ENCODE measurements at places on chromosomes 3 and 15. TPM values are rescaled to one million over a fixed set of nuclear protein-coding genes. Genes with fewer than 3 reads are reported as not detected.

- DNase-seq, result no peak
- no peaks in the 10 kb centered on the region for H3K36me3 ChIP-seq
- H3K27ac ChIP-seq, result peak overlapping the region; percentile 78
- H3K4me1 ChIP-seq, result peaks cover 27% of the 10 kb centered on the region
- H3K4me3 ChIP-seq, result peak overlapping the region; percentile 92
- peaks cover 2% of the 10 kb centered on the region for H3K27me3 ChIP-seq
These were observed 593 bp downstream of the TMOD2 start for GRCh38 chr15:51751697-51752683.

GRCh38 chr15:39782441-39783138, at the start of gene FSIP1:
Gene FSIP1 (minus strand): TSS chr15:39782841. CDS start chr15:39776524, 6,317 bp downstream.
- peak within 1 kb of the TSS; percentile 94 for H3K4me3 ChIP-seq
- H3K4me1 ChIP-seq, result peaks cover 44% of the 10 kb centered on the region
- DNase-seq, result peak; percentile 91
- no peaks in the 10 kb centered on the region for H3K27me3 ChIP-seq
- H3K27ac ChIP-seq, result peak within 1 kb of the TSS; percentile 88

GRCh38 chr3:147395899-147396711, 10.2 kb downstream of the ZIC4 start:
- H3K27me3 ChIP-seq, result peaks cover 71% of the 10 kb centered on the region
- H3K27ac ChIP-seq, result no peak overlapping the region
- H3K36me3 ChIP-seq, result peaks cover 4% of the 10 kb centered on the region
- H3K4me3 ChIP-seq, result no peak overlapping the region
- H3K4me1 ChIP-seq, result peaks cover 2% of the 10 kb centered on the region

DNA sequence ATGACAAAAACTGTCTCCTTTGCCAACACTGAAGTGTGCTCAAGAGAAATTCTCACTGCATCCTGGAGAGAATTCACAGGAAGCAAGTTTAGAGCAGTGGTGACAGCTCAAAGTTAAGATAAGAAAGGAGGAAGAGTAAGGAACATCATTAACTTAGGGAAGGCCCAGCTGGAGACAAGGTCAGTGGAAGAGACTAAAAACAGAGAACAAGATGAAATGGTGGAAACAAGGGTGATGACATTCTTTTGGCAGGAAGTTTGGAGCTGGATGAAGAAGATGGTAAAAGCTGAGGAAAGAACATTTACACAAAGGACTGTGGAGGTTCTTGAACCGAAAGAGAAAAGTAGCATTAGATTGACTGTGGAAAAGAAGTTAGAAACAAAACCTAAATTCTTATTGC, 6.7 kb upstream of the SUCLG2 start:
- no peak overlapping the region for H3K4me3 ChIP-seq
- no peaks in the 10 kb centered on the region for H3K27me3 ChIP-seq
- no peaks in the 10 kb centered on the region for H3K36me3 ChIP-seq
- H3K4me1 ChIP-seq, result peaks cover 52% of the 10 kb centered on the region
- no peak for DNase-seq

DNA sequence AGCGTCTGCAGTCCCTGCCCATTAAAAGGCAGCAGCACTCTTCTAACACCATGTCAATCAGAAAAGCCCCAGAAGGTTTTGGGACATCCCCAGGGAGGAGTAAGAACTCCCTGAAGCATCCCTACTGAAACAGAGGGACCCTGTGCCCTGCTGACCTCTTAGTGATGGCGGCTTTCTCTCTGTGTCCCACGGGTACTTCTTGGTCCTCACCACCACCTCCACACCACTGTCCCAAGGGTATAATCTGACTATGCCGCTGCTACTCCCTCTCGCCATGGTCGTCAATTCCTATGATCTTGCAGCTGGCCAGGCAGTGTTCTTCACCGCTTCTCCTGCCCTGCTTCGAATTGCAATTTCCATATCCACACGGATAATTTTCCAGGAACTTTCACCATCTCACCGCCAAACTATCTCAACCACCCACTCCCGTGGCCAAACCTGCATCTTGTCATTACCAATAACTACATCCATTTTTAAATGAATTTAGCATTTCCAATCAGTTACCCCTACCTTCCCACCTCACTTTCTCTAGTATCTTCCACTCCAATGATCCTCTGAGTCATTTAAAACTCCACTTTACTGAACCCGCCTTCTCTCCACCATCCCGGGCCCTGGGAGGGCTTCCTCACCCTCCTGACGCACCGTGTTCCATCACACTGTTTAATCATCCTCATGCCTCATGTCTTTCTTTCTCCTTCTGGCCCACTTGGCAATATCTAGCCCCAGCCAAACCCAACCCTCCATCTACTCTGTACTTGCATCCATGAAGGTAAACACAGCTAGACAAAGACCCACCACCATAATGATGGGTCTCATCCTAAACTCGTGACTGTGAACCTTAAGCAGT, 23.7 kb downstream of the PRR23E start:
- peaks cover 5% of the 10 kb centered on the region for H3K4me1 ChIP-seq
- no peaks in the 10 kb centered on the region for H3K36me3 ChIP-seq
- no peak for DNase-seq
- H3K27me3 ChIP-seq, result peaks cover 19% of the 10 kb centered on the region
- no peak overlapping the region for H3K4me3 ChIP-seq

- peaks cover 16% of the 10 kb centered on the region for H3K36me3 ChIP-seq
- H3K4me1 ChIP-seq, result no peaks in the 10 kb centered on the region
- H3K27ac ChIP-seq, result no peak overlapping the region
- peaks cover 12% of the 10 kb centered on the region for H3K27me3 ChIP-seq
These were observed 42.3 kb upstream of the CORO2B start for GRCh38 chr15:68536331-68537095.

DNA sequence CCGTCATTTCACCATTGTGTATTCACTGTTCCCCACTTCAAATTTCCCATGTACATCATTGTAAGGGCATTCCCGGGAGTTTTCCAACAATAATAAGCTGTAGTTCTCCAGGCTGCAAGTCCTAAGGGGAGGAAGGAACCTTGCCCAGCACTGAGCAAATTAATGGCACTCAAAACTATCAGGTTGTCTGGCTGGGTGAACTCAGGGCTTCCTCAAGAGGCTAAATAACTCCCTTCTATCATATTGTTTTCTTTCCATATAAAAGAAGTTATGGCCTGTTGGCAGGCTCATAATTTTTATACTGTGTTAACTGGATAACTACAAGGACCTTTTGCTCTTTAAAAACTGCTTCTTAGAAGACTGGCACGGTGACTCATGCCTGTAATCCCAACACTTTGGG, 71.4 kb downstream of the SEMA6D start:
- H3K27ac ChIP-seq, result no peak overlapping the region
- no peaks in the 10 kb centered on the region for H3K4me1 ChIP-seq
- no peak overlapping the region for H3K4me3 ChIP-seq
- no peaks in the 10 kb centered on the region for H3K27me3 ChIP-seq

GRCh38 chr15:81363718-81364500, 10.1 kb downstream of the TMC3 start:
- no peak overlapping the region for H3K4me3 ChIP-seq
- no peak for DNase-seq
- peaks cover 16% of the 10 kb centered on the region for H3K36me3 ChIP-seq

DNA sequence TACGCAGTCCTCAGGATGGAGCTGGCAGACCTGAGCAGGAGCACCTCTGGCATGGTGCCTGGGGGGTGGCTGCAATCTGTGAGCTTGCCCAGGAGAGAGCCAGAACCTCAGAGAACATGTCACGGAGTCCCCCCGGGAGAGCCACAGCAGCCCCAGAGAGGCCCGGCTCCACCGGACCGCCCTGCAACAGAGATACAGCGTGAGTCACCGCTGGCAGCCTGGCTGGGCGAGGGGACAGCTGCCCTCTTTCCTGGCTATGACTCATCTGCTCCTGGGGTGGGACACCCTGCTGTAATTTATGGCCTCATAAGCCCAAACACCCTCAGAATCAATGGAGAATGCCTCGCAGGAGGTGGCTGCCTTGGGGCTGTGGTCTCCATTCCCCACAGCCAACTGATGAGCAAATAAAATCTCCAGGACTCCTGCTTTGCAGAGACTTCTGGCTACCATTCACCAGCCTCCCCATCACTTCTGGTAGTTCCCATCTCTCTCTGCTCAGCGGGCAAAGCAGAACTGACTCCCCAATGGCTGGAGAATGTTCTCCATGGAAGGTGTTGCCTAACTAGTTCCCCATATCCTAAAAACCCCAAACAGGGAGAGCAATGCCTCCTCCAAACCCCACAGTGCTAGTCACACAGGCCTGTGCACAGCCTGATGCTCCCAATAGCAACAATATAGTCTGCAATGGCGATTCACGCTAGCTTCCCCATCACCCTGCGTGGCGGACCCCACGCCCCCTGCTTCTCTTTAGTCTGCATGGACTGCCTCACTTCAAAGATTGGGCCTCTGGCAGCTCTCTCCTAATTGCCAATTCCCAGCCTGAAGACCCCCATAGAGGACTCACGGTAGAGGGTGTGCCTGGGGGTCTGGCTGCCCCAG, 21.6 kb downstream of the ACSBG1 start:
- H3K4me1 ChIP-seq, result no peaks in the 10 kb centered on the region
- no peaks in the 10 kb centered on the region for H3K36me3 ChIP-seq
- no peak overlapping the region for H3K27ac ChIP-seq

DNA sequence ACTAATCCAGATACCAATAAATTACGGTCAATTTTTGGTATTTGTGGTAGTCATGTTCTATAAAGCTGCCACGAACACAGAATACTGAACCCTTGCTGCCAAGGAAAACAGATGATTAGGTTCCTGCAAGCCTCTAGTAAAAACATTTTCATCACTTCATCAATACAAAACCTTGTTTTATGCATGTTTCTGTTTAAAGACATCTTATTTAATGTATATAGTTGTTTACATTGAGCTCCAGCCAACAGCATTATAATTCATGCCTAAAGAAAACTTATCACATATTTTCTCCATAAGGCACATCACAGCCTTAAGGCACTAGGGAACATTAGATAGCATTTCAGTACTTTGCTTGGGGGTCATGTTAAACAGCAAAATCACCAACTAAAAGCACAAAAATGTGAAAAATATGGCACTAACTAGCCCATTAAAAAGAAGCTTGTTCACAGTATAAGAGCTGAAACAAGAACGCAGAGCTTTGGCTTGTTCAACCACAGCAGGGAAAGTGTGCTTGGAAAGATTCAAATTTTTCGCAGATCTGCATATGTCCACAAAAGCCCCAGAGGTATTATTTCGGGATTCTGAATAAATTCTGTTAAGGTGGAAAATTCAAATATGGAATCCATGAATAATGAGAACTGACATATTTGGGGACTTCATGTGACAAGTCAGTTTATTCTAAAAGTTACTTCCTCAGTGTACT, 27.7 kb downstream of the POLQ start:
- DNase-seq, result no peak
- H3K4me3 ChIP-seq, result no peak overlapping the region
- H3K36me3 ChIP-seq, result no peaks in the 10 kb centered on the region

DNA sequence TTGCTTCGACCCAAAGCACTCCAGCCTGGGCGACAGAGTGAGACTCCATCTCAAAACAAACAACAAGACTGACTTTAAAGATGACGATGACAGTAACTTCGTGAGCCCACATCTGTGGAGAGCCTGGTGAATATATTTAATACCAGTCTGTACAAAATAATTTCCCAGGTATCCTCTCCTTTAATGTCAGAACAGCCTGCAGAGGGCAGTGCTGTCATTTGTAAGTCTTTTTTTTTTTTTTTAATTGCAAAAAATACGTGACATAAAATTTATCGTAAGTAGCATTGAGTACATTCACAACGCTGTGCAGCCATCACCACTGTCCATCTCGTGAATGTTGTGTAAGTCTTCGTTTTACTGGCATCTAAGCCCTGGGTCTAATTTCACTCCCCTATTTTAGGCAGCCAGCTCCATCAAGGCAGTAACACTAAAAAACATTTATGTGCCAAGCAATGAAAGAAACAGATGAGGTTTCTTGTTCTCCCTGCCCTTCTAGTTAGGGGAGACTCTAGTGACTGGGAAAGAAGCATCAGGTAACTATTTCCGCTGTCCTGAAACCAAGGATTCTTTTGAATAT, 1.4 kb downstream of the HTD2 start:
- H3K27me3 ChIP-seq, result no peaks in the 10 kb centered on the region
- H3K4me3 ChIP-seq, result peak overlapping the region; percentile 99
- peaks cover 47% of the 10 kb centered on the region for H3K4me1 ChIP-seq
- peak; percentile 42 for DNase-seq

DNA sequence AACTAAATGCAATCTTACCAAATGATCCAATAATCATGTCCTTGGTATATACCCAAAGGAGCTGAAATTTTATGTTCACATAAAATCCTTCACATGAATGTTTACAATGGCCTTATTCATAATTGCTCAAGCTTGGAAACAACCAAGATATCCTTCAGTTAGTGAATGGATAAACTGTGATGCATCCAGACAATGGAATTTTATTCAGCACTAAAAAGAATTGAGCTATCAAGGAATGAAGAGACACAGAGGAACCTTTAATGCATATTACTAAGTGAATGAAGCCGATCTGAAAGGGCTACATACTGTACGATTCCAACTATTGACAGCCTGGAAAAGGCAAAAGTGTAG, 168.4 kb downstream of the PDE8A start:
- no peak for DNase-seq
- no peaks in the 10 kb centered on the region for H3K27me3 ChIP-seq
- H3K27ac ChIP-seq, result no peak overlapping the region
- peaks cover 2% of the 10 kb centered on the region for H3K36me3 ChIP-seq
- H3K4me3 ChIP-seq, result no peak overlapping the region
- peaks cover 16% of the 10 kb centered on the region for H3K4me1 ChIP-seq

DNA sequence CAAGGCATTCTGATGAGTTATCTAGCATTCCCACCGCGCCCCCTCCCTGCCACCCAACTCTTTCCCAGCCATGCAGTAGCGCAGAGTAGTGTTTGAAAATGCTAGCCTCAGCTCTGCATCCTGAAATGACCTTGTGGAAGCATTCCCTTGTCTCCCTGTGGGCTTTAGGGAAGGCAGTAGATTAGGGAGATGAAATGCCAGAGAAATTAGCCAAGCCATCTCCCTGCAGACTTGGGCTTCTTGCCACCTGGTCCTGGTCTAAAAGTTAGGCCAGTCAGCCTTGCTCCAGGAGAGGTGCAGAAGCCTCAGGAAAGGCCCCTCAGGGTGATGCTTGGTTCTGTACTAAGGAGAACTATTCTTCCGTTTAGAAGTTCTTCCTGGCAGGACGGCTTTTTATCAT, 231.2 kb downstream of the CACNA2D3 start:
- H3K27me3 ChIP-seq, result peaks cover 3% of the 10 kb centered on the region
- no peak for DNase-seq
- no peaks in the 10 kb centered on the region for H3K4me1 ChIP-seq
- no peak overlapping the region for H3K27ac ChIP-seq

- no peak overlapping the region for H3K27ac ChIP-seq
- DNase-seq, result no peak
These were observed 44.2 kb downstream of the SMAD6 start for GRCh38 chr15:66746231-66746605.

GRCh38 chr15:81263477-81263876, 60.5 kb downstream of the STARD5 start:
- no peak overlapping the region for H3K4me3 ChIP-seq
- no peaks in the 10 kb centered on the region for H3K36me3 ChIP-seq
- H3K27me3 ChIP-seq, result peaks cover 1% of the 10 kb centered on the region
- no peak for DNase-seq
- no peak overlapping the region for H3K27ac ChIP-seq

Gene DAZL
- not detected for total RNA-seq

Gene SLC4A7
- 42.7 TPM for total RNA-seq

Gene DUOXA2
- not detected for total RNA-seq

Gene NANOGP8
- not detected for total RNA-seq

Gene ERICH6
- not detected for total RNA-seq

Gene RYR3
- total RNA-seq, result not detected

Gene IL1RAP
- total RNA-seq, result 10.4 TPM

Gene CSTA
- not detected for total RNA-seq

Gene KLHL40
- not detected for total RNA-seq

Gene GOLGA6A
- total RNA-seq, result 0.16 TPM
